Stimulated activated CD4-positive, alpha-beta T cell treated with anti-CD3 and anti-CD28 coated beads, Interleukin-12 subunit alpha, Interleukin-12 subunit beta, amount 100 ng/mL, for 4 hours (primary cell): ENCODE measurements at places on chromosomes 3 and 15.

- DNase-seq = no peak
These were observed 239.7 kb downstream of the SUCLG2 start for GRCh38 chr3:67414740-67415139.

DNA sequence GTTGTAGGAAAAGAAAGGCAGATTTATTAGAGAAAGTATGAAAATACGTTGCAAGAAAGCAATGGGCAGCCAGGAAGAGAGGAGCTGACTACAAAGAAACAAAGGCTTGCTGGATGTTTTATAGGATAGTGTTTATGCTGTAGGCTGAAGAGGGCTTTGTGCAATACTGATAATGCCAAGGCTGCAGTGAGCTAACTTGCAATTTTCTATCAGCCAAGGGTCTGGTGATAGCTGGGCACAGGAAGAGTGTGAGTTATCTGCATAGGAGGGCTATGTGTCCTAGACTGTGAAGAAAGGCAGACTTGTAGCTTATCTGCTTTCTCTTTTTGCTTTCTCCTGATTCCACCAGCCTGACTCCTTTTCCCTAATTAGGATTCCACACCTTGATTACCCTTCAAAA is 51.3 kb upstream of the OSBPL11 start:
- no peak for DNase-seq

DNA sequence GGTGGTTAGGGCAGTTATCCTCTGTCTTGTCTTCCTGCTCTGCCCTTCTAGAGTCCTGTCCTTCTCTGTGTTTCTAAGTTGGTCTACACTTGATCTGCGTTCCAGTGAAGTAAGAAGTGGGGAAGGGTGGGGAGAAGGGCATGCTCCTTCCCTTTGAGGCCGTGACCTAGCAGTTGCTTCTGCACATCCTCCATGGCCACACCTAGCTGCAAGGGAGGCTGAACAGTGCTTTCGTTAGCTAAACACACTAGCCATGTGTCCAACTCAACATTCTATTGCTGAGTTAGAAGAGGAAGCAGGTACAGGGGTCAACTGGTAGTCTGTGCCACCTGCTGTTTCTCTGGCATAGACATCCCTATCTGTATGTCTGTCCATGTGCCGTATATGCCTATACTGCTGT is 94.5 kb downstream of the LARS2 start:
- no peak for DNase-seq

DNA sequence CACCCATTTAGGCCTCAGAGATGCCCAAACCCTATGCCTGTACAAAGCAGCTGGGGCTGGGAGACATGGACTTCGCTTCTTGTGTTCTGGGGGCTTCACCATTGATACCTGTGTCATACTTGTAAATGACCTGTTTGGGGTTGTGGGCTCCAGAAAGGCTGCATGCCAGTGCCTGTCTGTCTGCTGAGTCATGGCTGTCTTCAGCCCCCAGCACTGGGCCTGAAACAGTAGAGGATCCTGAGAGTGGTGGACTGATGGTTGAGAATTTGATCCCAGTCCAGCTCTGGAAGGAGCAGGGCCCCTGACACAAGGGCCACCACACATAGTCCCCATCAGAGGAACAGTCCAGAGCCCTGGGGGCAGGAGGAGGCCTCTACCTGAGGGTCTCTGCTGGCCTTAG is 24.6 kb upstream of the APEH start:
- no peak for DNase-seq

DNA sequence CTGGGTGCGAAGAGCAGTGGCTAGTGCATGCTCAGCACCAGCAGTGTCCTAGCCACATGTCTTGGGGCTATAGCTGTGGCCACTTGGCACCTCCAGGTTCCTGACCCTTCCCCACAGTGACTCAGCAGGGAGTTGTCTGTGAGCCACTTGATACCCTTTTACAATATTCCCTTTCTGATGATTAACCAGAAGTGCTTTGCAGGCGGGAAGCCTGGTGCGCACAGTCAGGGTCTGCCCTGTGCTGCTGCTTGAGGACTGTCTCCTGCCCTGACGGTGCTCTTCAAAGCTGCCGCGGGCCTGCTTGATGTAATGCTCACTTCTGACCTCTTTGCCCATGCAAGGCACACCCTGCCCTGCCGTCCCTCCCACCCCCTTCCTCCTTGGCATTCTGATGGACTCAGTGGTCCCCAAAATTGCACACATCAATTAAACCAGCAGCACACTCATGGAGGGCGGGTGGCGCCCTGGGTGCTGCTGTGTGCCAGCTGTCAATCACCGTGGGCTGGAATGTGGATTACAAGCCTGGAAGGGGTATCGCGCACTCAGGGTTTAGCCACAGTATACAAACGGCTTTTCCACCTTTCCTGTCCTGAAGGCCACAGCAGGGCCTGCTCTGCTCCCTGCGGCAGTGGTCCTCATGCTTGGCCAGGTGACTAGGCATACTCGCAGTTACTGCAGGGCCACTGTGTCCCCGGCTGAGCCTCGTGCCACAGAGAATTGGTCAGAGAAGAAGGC is 40.9 kb upstream of the PCSK6 start:
- no peak for DNase-seq

DNA sequence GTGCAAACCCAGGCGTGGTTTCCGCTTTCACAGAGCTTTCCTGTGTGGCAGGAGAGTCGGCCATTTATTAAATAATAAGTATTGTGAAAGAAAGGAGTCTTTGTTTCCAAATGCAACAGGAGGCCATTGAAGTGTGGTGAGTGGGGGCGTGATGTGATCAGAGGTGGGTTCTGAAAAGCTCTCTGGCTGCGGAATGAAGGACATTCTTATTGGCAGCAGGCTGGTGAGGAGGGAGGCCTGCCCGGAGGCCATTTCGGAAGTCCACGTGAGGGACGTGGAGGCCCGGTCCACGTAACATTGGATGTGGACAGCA is 11.1 kb downstream of the ARNT2 start:
- DNase-seq = no peak

- DNase-seq = no peak
These were observed 25.7 kb downstream of the FSIP1 start for GRCh38 chr15:39756806-39757522.

DNA sequence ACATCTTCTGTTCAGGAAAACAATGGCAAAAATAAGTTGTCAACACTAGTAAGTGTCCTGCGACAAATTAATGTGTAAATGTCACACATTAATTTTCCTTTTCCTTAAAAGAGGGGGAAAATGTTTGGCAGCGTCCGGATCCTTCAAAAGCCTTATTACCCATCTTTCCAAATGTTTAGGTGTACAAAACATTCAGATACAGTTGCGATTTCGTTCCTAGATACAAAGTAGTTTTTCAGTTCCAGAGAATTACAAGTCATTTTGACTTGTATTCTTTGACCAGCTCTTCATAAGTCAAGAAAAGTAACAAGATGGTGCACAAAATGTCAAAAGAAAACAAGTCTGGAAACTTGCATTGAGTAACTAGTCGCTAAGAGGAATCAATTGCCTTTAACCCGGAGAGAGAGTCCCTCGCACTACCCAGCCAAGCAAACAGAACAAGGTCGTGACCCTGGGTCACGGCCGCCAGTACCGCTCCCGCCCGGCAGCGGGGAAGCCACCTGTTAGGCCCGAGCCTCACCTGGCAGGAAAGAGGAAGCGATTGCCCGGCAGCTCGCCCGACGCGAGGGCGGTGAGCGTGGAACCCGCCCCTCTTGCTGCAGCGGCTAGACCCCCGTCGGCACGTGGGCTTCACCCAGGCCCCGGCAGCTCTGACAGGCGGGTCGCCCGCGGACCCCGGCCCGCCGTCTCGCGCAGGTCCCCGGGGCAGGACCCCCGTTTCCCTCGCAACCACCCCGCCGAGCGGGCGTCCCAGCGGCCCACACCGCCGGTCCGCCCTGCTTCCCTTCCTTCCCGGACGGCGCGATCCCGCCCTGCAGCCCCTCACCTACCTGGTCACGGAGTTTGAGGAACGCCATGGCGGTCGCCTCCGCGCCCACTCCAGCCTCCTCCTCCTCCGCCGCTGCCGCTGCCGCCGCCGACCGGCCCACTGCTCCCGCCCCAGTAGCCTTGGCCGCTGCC is 61.0 kb upstream of the ANKRD28 start:
- peak; percentile 47 for DNase-seq

- DNase-seq = no peak
These were observed 22.6 kb downstream of the RARRES1 start for GRCh38 chr3:158709666-158710083.
